Stimulated activated CD8-positive, alpha-beta memory T cell treated with anti-CD3 and anti-CD28 coated beads, Interleukin-2, amount 100 ng/mL, for 48 hours (primary cell): ENCODE measurements at places on chromosomes 6 and 20.

- no peak for DNase-seq
Observed at GRCh38 chr6:42417641-42418112, 34.0 kb downstream of the TRERF1 start.

- DNase-seq, result no peak
Observed at GRCh38 chr6:118476551-118476950, 71.5 kb upstream of the PLN start.

DNA sequence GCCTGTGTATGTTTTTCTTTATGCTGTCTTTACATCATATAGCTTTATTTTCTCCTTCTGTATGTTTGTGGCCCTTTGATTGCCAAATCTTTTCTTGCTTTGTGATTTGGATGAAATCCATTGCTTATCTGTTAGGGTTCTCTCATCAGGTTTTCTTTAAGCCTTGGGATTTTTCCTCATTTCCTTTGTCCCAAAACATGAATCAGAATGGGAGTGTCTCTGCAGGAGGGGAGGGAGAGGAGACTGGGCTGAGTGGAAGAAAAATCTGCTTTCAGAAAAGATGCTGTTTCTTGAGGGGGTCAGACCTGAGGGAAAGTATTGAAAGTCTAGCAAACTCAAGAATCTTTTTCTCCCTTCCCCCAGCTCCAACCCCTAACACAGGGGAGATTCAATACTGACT, 758.0 kb upstream of the MMS22L start:
- DNase-seq, result no peak

DNA sequence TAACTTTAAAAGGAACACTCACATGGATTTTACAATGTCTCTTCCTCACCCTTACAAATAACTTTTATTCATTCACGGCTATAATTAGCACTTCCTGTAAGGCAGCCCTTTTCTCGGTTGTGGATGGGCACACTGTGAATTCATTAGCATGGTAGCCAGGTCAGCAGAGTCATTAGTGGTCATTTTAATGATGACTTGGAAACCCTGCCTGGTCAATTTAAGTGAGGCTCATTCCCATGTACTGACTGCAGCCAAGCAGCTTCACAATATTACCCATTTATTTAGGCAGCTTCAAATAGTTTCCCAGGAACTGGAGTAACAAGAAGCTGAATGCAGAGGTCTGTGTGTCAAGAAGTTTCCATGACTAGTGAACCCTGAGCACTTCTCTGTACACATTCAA, 248.8 kb downstream of the KHDC1L start:
- no peak for DNase-seq

DNA sequence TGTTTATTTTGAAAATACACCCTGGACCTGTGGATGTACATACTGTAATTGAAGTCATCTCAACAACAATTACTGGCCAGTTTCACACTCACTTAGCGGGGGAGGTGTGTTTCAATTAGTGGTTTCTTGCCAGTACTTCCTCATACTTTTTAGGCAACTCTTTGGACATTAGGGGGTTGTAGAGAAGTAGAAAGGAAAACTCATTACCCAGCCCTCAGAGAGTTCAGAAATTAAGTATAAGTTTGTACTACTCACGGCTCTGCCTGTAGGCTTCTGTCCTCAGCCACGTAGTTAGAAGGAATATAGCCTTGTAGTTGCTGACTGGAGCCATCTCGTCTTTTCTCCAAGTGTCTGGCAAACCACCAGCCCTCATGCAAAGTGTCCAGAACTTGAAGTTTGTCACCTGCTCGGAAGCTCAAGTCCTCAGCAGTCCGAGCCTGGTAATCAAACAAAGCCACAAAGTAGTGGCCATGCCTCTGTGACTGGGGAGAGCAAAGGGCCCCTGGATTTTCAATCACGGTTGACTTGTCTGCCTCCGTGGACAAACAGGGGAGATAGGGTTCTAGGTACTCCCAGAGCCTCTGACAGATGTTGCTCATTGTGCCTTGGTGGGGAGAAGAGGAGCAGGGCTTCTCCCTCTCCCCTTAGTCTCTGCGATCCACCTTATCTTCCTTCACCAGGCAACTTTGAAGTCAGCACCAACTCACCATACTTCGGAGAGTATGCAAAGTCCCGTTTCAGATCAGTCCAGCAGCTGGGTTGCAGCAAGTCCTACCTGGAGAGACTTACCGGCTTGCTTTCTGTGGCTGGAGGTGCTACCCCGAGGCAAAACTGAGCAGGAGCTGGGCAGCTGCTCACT, 749 bp downstream of the FRK start:
- no peak for DNase-seq

- no peak for DNase-seq
Observed at GRCh38 chr6:141925001-141925400, 207.7 kb upstream of the GJE1 start.

GRCh38 chr6:389622-390021, 1.9 kb upstream of the IRF4 start:
- no peak for DNase-seq

DNA sequence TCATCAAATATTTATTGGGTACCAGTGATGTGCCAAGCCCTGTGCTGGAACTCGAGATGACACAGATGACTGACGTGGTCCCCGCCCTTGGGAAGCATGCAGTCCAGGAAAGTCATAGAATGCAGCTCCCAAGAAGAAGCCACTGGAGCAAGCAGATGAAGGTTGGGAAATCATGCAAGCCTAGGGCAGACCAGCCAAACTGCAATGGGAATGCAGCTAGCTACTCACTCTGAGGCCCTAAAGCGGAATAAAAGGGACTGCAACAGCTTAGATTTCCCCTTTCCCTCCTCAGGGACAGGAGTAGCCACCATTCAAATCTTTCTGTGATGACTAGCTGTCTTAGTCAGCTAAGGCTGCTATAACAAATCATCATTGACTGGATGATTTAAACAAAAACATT, 152.2 kb downstream of the MAFB start:
- no peak for DNase-seq

DNA sequence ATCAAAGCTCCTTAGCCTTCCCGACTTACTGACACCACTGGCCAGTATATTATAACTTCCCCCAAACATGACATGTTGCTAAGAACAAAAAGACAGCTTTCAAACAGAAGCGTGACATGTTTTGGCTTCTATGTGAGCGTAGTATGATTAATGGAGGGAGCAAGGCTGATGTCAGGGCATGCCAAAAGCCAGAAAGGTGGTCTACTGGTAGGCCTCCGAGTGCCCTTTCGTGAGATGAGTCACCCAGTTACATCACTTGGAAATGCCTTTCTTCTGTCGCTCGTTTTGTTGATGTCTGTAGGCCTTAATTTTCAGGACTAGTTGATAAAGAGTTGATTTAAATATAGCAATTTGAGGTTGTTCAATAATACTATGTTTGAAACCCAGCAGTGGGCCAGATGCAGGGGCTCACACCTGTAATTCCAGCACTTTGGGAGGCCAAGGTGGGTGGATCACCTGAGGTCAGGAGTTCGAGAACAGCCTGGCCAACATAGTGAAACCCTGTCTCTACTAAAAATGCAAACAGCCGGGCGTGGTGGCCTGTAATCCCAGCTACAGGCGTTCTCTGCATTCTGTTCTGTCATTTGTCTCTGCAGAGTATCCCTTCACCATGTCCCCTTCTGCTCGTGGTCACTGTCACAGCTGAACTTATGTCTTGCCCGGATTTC, 53.3 kb downstream of the CNKSR3 start:
- no peak for DNase-seq

- no peak for DNase-seq
Observed at GRCh38 chr6:15754035-15754705, 91.3 kb upstream of the DTNBP1 start.

GRCh38 chr6:46909371-46909770, 12.4 kb downstream of the ADGRF5 start:
- no peak for DNase-seq
